Activated naive CD4-positive, alpha-beta T cell treated with anti-CD3 and anti-CD28 coated beads for 36 hours (primary cell): ENCODE measurements at places on chromosomes 7 and 10.

- DNase-seq, result no peak
Observed at GRCh38 chr10:88416801-88417200, 166.3 kb downstream of the RNLS start.

DNA sequence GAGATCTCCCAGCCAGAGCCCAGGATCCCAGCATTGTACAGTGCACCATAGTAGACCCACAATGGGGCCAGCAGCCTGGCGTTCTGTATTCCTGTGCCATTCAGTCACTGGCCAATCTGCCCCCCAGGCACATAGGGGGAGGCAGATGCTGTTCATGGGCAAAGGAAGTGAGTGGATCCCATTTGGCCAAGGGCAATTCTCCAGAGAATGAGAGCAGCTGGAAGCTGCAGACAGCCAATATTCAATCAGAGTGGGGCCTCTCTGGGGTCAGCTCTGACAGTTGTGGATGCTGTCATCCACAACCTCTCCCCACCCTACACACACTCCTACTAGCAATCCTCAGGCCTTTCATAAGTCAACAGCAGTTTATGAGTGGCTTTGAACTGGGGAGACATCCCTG lies 17.5 kb downstream of the STEAP1B start:
- DNase-seq, result no peak

- no peak for DNase-seq
Observed at GRCh38 chr10:124745673-124746072, 1.5 kb upstream of the FAM53B start.

GRCh38 chr7:6558837-6559236 lies 7.6 kb upstream of the GRID2IP start:
- DNase-seq, result peak; percentile 55

- peak; percentile 59 for DNase-seq
Observed at GRCh38 chr10:15254808-15255648, 86.5 kb upstream of the NMT2 start.

DNA sequence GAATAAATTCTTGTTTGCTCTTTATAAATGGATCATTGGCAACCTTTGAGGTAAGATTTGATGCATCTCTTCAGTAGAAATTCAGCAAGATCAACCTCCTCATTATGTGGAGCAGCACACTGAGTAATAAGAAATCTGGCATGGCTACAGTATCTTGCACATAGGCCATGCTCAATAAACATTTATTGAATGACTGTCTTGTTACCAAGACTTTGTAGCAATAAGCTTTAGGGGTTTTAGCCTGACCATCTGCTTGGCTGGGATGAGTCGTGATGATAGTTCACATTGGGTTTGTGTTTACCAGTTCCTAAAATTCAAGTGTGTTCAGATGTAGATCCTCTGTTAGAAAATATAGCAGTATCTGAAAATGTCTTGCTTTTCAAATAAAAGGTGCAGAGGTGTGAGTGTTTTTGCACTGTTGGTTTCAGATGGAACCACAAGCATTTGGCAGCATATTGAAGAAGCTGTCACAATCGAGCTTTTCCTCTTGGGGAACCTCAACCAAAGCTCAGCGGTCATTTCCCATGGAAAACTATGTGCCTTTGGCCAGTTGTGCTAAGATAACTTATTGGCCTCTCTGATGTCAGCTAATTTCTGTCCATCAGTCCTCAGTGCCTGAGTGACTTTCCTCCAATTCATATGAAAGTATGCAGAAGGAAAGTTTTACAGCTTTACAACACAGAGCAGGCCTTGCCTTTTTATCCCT lies 442.6 kb downstream of the GFRA1 start:
- no peak for DNase-seq

DNA sequence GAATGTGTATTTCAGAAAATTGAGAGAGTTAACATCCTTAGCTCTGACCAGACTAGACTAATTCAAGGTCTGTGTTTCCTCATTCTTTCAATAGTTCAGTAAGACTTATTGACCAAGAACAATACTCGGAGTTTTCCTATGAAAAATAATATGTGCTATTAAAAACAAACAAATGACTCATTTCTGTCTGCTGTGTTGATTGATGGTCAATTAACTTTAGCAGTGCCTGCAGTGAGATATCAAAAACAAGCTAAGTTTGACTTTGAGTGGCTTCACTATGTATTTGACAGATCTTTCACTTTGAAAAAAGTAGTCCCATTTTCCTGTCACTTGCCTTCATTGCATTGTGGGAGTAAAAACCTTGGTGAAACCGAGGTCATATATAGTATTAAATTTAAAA lies 91.0 kb downstream of the GNAT3 start:
- no peak for DNase-seq

- DNase-seq, result no peak
Observed at GRCh38 chr10:114042895-114043531, 653 bp upstream of the ADRB1 start.

- DNase-seq, result no peak
Observed at GRCh38 chr10:88288320-88289059, 294.6 kb downstream of the RNLS start.

DNA sequence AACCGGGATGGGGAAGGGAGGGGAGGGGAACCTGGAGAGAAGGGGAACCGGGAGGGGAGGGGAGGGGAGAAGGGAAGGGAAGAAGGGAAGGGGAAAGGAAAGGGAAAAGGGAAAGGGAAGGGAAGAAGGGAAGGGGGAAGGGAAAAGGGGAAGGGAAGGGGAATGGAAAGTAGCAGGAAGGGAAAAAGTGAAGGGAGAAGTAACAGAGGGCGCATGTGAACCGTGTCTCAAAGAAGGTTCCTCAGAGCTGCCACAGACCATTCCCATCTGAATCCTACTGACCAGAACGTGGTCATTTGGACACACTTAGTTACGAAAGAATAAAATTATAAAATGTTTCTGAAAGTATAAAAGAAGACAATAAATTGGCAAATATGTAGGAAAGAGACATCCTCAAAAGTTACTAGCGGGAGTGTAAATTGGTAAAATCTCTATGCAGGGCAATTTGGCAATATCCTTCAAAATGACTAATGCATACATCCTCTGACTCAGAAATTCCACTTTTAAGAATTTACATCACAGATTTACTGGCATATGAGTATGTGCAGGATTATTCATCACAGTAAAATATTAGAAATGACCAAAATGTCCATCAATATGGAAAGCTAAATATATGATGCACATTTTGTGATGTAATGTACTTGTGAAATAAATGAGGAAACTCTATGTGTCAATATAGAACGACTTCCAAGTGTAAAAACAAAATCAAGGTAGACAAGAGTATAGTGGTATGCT lies 12.9 kb downstream of the C10orf67 start:
- no peak for DNase-seq

DNA sequence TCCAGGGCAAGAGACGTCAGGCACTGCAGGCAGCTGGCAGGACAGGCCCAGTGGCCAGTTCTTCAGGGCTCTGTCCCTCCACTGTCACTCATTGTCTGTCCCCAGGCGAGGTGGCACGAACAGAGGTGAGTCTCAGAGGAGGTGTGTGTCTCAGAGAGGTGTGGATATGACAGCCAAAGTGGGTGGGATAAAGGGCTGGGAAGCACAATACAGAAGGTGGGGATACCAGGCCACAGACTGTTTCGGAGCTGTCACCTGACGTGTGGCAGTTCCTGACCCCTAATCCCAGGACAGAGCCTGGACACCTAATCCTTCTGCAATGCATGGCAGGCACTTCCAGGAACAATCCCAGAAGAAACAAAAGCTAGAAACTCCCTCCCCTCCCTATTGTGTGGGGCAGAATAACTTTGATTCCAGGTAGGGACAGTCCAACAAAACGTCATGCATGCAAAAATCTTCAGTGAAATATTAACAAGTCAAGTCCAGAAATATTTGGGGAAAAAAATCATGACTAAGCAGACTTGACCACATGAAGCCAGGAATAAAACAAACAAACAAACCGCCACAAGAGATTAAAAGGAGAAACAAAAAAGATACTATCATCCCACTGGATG lies 11.6 kb downstream of the KLRG2 start:
- no peak for DNase-seq

- DNase-seq, result no peak
Observed at GRCh38 chr10:78301891-78302738, 268.5 kb downstream of the RPS24 start.

- DNase-seq, result no peak
Observed at GRCh38 chr7:22962775-22963350, 51.1 kb downstream of the HYCC1 start.

GRCh38 chr10:6082496-6083395 lies 6.1 kb upstream of the RBM17 start:
- DNase-seq, result peak; percentile 57

DNA sequence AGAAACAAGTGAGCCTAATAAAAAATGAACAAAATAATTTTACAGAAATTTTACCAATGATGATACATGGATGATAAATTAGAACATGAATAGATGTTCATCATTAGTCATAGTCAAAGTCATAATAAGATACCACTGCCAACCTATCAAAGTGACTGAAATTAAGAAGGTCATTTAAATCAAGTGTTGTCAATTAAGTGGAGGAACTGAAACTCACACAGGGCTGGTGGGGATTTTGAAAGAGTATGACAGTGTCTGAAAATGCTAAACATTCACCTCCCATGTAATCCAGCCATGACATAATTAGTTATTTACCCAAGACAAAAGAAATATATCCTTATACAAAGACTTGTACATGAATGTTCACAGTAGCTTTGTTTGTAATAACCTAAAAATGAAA lies 57.1 kb upstream of the DYNC1I1 start:
- DNase-seq, result no peak

DNA sequence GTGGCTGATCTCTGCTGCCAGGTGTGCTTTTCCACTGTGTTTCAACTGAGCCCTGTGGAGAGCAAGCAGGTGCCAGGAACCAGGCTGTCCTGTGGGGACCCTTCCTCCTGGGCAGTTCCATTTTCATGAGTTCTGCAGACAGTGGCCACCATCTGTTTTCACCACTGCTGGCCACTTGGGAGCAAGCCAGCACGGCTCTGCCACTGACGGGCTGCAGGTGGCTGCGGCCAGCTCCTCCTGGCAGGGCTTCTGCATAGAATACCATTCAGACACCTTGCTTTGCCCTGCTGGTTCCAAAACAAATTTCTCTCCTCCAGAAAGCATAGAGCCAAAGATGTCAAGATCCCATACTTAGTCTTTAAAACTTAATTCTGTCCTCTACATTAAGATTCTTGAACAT lies 48.3 kb downstream of the LANCL2 start:
- no peak for DNase-seq

DNA sequence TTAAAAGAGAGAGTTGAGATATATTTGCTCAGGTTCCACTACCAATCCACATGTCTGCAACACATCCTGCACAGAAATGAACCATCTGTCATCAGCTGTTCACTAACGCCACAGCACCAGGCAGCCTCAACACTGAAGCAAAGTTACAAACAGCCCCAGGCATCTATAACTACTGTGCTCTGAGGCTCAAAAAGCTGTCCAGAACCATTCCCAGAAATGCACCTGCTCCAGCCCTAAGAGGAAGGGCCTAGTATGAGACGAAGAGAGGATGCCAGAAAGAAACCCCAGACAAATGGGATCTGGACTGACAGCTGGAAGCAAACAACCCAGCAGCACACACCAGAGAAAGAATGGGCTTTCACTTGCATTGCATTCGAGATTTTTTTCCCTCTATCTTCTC lies 159.3 kb downstream of the ELMO1 start:
- no peak for DNase-seq

DNA sequence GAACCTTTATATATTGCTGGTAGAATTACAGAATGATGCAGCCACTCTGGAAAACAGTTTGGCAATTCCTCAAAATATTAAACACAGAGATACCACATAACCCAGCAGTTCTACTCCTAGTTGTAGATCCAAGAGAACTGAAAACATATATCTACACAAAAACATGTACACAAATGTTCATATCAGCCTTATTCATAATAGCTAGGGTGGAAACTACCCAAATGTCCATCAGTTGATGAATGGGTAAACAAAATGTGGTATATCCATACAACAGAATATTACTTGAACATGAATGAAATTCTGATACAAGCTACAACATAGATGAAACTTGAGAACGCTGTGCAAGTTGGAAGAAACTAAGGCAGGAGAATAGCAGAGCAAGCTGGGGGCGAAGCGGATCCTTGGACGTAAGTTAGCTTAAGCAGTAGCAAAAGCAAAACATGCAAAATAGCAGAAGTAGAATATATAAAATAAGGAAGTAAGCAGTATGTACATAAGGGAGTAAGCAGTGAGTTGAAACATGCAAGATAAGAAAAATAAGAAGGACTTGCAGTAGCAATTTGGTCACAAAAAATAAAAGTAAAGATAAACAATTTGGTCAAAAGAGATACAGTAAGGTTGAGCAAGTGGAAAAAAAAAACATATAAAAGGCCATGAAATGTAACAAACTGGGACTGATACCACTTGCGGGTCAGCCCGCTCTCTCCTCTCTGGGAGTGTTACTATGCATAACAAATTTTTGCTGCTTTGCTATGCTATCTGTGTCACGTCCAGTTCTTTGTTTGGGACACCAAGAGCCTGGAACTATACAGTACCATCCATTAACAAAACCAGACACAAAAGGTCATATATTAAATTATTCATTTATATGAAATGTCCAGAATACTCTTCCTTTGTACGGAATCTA lies 18.0 kb upstream of the HILPDA start:
- no peak for DNase-seq

- no peak for DNase-seq
Observed at GRCh38 chr10:91034494-91035159, 113.7 kb upstream of the ANKRD1 start.

DNA sequence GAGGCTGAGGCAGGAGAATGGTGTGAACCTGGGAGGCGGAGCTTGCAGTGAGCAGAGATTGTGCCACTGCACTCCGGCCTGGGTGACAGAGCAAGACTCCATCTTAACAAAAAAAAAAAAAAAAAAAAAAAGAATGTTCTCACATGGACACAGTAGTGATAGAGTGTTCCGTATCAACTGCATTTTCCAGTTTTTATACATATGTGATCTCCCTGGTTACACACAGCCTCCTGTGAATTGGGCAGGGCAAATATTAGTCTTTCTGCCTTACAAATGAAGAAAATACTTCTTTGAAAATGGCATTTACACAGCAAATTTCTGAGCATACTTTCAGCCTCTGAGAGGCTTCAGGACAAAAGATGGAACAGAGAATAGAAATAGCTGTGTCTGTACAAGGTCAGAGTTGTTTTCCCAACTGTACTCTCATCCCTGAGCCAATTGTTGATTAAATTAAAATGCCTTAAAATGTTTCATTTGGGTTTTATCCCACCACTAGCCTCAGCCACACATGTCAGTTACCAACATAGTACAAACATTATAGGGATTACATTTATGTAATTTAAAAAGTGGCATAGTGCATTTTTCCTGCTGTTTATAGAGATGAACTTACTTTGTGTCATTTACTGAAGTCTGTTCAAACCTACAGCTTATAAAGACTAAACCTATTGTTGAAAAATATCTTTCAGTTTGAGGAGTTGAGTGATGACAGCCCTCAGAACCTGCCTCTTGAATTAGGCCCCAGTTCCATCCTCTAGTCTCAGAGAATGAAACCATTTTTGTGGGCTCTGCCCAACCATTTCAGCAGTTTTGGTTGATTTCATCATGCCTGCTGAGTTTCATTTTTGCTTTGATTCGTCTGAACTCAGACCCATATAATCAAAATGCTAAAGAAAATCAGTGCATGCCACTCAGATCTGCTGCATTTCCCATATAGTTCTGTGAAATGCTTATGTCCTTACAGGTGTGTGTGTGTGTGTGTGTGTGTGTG lies 609.4 kb upstream of the C7orf33 start:
- DNase-seq, result no peak
